NCI-H1417 (cell line): ENCODE measurements at places on chromosomes 1 and 21.
A peak's percentile ranks its signal among the peaks of the same experiment; 100 is the strongest.

DNA sequence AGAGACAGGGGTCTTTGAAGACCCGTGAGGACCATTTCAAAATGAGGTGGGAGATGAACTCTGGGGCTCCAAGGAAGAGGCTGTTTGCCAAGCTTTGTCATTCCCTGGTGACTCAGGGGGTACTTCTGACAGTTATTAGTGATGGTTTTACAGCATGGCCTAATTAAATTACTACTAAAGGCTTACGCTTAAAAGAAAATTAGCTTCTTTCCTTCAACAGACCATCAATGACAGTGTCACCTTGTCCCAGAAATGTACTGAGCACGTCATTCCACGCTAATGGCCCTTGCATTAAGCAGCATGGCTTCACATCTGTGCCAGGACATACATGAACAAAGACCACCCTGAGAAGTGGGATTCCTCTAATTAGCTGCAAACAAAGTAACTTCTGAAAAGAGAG, 5.1 kb upstream of the UTS2 start:
- DNase-seq = no peak

DNA sequence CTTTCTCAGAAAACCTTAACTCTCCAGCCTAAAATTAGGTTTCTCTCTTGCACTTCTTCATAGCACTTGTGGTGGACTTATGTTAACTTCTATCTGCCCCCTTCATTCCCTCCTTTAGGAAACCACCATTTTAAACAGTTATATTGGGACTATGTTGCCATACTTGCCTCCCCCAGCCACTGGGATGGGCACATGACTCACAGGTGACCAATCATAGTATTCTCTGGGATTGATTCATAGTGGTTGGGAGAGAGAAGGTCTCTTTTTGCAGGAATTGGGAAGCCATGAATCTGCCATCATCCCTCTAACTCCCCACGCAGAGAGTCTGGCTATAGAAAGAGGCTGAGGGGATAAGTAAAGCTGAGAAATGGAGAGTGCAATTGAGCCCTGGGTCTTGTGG, 50.4 kb upstream of the NRDC start:
- no peak for DNase-seq

DNA sequence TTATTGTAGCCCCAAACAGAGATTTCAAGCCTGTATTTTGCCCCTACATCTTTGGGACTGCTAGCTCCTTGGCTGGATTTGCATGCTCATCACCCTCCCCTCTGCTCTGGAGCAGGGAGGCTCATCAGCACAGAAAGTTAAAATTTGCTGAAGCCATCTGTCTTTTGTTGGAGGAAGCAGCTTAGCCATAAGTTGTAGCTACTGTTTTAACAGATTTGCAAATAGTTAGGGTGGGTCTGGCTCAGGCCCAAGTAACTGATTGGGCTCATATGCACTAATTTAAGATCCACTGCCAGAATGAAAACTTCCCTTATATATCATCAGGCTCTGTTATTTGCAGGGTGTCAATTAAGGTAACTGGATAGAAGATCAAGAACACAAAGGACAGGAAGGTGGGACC, 307.0 kb downstream of the ZP4 start:
- no peak for DNase-seq

GRCh38 chr1:94142022-94142421, 21.1 kb upstream of the ABCA4 start:
- DNase-seq = no peak

- peak; percentile 38 for DNase-seq
These were observed 302.0 kb downstream of the SIPA1L2 start for GRCh38 chr1:232327899-232328298.

- peak; percentile 90 for DNase-seq
These were observed 15.2 kb downstream of the PTPRF start for GRCh38 chr1:43545695-43546387.

DNA sequence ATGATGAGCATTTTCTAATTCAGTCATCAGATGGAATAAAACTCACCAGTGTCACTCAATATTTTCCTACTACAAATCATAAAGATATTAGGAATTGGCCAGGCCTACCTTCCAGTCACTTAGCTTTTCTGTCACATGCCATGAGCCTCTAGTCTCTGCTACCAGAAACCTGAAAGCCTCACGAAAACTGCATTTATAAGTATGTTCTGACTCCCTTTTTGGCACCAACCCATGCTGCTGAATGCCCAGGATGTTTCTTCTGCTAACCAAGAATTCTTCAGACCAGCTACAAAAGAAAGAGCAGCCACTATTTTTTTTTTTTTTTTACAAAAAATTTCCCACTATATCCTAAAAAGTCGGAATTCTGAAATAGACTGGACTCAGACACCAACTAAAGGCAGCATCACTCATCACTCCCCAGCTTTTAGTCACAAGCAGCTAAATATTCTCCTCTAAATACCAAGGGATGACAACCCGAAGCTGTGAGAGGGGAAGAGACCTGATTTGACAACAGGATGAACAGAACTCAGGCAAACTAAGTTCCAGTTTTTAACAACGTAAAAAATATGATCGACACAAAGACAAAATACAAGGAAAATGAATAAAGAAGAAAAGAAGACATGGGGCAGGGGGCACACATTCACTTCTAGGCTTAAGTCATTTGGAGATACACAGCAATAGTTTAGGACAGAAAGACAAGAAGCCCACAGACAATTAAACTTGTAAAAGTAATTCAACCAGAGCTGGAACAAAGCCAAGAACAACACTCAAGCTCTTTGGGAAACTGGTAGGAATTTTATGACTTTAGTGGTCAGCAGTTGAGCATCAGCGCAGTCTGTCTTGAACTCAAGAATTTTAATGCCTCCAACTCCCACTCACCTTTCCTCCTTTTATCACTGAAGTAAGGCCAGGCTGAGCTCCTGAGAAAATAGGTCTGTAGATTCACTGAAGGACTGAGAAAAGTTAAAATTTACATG, 1.7 kb downstream of the DCAF8 start:
- no peak for DNase-seq

- DNase-seq = peak; percentile 69
These were observed 987 bp downstream of the GPR137B start for GRCh38 chr1:236143104-236143948.

- DNase-seq = no peak
These were observed 591.7 kb downstream of the SMYD3 start for GRCh38 chr1:245915406-245915805.

- DNase-seq = no peak
These were observed 20.0 kb upstream of the BCAR3 start for GRCh38 chr1:93701629-93702028.

DNA sequence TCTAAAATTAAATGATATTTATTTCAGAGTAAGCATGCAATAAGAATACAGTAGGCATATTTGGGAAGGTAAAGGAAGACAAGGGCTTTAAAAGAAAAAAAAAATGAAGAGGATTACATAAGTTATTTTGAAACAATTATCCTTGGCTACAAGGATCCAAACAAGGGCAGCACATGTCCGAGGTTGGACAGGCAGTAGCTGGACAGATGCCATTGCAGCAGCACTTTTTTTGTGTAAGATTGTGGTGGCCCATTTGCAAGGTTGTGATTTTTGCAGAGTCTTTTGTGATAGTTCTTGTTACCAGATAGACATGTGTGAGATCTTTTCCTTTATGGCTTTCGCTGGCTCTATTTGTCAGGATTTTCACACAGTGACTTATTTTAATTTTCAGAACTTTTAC, 89.4 kb upstream of the COG2 start:
- no peak for DNase-seq

DNA sequence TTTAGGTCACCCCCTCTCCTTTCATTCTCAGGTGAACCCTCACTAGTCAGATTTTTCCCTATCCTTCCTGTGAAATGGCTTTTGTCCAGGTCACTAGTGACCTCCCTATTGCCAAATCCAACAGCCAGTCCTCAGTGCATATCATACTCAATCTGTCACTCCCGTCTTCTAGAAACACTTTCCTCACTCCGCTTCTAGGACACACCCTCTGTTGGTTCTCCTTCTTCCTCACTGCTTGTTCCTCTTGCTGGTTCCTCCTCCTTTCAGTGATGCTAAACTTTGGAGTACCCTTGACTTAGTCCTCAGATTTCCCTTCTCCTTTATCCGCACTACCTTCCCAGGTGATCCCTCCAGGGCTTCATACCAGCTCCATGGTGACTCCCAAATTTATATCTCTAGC, 94.3 kb downstream of the RNF220 start:
- DNase-seq = no peak

DNA sequence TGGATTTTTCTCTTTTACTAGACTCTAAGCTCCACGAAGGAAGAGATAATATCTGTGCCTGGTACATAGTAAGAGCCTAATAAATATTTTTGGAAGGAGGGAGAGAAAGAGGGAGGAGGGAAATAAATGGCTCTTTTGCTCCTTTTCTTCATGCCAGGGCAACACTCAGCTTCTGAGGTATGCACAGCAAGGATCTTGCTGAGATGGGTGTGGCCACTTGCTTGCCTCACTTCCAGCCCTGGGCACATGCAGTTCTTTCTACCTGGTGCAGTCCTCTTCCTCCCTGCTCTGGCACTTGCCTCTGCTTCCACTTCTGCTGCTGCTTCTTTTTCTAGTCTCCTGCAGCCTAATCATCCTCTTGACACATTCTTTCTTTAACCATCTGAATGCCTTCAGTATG, 148.1 kb downstream of the FGGY start:
- no peak for DNase-seq

DNA sequence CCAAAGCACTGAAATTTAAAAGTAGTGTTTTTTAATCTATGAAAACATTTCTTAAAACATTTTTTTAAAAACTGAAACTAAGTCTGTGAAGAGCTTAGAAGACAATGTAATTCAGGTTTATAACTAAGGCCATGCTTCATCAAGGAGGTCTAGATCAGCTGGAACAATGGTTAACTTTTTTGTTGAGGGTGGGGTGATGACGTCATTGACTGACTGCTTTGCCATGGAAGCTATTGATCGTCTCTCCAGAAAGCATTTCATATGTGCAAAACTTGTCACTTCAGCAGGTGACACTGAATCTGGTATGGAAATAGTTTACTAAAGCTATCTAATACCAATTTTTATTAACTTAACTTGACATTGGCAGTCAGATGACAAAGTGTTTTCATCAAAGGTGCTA, 21.0 kb downstream of the RAVER2 start:
- no peak for DNase-seq

DNA sequence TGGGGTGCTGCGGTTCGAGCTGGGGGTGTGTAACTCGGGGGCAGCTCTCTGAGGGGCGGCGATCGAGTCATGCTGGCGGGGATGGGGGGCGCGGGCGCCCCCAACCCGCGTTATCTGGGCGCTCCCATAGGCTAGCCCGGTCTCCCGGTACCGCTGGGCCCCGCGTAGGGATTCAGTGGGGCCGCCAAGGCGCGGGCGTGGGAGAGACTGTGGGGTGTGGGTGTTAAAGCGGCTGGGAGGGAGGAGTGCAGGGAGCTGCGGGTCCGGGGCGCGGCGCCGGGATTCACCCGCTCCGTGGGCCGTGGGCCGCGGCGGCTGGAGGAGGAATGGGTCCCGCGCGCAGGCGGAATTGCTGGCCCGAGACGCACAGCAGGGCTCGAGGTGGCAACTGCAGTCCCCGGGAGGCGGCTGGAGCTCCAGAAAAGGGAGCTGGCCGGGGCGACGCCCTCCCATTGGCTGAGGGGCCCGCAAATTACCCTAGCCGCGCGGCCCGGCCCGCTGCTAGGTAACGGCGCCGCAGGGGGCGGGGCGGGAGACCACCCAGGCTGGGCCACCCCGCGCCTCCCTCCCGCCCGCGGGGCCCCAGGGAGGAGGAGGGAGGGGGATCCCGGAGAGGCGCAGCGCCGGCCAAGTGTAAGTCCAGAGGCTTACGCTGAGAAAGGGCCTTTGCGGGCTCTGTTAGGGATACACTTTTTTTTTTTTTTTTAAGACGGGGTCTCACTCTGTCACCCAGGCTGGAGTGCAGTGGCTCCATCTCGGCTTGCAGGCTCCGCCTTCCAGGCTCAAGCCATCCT, at the start of gene PTCH2:
PTCH2 (minus strand) TSS at position 392 of the 794 bp plus-strand sequence; CDS start at position 71, 321 bp downstream.
- DNase-seq = peak; percentile 88

DNA sequence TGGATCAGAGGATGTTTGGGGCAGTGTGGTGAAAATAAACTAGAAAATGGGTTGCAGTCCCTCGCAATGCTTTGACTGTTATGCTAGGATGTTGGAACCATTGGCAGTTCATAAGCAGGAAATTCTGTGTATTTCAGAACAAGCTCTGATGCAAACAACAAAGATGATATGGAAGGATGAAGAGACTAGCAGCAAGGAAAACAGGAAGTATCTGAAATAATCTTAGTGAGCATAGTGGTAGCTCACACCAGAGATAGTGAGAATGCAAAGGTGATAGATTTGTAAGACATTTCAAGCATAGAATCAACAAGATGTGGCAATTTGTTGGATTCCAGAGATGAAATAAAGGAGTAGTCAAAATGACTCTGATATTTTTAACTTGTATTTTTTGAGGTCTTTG, 11.1 kb upstream of the RCC1 start:
- no peak for DNase-seq

- DNase-seq = no peak
These were observed 90.8 kb upstream of the CCDC190 start for GRCh38 chr1:162951553-162952315.

DNA sequence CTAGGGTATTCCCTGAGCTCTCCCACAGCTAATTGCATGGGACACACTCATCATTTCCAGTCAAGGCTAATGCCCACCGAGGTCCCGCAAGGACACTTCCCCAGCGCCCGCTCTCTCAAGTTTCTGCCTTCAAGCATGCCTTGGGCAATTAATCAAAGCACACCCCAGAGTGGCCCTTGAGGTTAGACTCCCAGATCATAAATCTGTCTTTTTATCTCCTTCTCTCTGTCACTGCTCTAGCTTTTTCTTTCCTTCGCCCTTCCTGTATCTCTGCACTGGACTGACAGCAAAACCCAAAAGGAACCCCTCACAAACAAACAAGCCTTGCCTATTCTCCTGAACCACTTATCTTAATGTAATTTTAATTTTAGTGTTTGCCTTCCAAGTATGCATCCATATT, 7.9 kb upstream of the EXOSC10 start:
- no peak for DNase-seq

DNA sequence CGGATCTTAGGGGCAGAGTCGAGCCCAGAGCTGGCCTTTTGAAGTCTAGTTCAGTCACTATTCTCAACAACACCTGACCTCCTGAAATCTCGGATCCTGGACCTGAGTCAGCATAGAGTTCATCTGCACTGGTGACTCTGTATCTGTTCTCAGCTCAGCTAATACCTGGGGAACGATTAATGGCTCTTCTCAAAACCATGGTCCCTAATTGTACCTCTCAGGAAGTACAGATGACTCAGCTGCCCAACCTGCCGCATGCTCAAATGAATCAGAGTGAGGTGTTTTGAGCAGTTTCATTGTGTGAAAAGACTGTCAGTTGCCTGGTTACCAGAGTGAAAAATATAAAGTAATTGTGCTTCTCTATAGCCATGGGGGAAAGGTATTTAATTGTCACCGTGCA, 89.2 kb downstream of the SLC35F3 start:
- DNase-seq = peak; percentile 95

- no peak for DNase-seq
These were observed 169.5 kb downstream of the CRB1 start for GRCh38 chr1:197437601-197438000.
